ENCODE measurements at places on chromosomes 2 and 18.

DNA sequence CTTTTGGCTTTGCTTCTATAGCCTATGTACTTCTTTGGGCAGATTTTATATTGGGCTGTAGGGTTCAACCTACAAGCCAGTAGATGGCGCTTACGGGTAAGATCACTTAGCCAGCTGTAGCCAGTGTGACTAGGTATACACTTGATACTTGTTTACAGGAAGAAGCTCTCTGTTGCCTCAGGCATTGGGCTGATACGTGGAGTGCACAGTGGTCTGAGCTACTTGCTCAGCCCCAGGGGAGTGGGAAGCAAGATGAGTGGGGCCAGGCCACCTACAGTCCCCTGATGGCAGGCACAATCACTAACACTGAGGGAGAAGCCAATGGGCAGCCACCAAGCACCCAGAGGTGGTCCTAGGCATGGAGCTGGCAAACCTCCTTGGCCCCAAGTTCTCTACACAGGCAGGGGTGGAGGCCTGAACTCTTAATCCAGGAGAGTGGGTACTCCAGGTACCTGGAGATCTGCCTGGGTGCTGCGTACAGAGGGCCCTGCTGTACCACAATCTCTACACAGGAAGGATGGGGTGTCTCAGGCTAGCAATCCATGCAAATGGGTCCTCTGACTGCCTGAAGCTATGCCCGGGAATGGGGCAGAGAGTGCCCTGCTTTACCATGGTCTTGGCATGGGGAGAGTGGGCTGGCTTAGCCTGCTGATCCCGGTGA lies 122.2 kb downstream of the NCOA1 start:
- DNase-seq: no peak

GRCh38 chr18:58501066-58501896 lies 127.6 kb downstream of the ALPK2 start:
- no peak for DNase-seq

DNA sequence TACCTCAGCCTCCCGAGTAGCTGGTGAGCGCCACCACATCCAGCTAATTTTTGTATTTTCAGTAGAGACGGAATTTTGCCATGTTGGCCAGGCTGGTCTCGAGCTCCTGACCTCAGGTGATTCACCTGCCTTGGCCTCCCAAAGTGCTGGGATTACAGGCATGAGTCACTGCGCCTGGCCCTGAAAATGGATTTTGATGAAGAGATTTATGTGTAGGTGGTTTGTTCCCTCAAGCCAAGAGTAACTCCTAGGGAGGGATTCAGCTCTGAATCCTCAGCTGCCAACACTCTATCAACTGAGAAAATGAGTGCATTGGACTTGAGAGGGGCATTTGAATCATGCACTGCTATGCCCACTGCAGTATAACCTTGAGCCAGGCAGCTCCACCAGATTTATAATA lies 17.5 kb upstream of the LIPG start:
- no peak for DNase-seq

- DNase-seq: no peak
Observed at GRCh38 chr2:165989851-165990250, 36.3 kb upstream of the TTC21B start.

DNA sequence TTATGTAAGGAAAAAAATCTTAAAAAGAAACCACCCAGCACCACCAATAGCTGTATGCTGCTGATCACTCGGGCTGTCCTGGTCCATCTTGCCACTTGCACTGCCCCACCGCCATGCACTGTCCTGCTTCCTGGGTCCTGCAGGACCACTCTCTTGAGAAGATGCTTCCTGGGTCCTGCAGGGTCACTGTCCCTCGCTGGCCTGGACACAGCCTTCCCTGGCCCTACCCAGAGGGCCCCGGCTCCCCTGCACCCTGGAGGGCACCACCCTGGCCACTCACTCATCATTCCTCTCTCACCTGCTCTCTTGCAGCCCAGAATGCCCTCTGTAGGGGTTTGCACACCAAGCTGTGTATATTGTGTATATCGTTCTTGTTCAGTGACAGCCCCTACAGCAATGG lies 2.4 kb upstream of the OTOS start:
- DNase-seq: no peak

GRCh38 chr2:110637093-110637492 lies 40.8 kb downstream of the BUB1 start:
- DNase-seq: no peak

DNA sequence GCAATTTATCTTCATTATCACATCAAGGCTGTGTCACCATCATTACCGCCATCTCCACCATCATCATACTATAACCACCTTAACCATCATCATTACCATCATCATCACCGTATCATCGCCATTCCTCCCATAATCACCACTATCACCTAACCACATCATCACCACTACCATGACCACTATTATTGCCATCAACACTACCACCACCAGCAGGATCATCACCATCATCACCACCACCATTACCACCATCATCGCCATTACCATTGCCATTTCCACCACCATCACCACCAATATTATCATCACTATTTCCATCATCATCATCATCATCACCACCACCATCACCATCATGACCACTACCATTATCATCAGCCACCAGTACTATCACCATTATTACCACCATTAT lies 314.4 kb downstream of the CYP26B1 start:
- DNase-seq: no peak

DNA sequence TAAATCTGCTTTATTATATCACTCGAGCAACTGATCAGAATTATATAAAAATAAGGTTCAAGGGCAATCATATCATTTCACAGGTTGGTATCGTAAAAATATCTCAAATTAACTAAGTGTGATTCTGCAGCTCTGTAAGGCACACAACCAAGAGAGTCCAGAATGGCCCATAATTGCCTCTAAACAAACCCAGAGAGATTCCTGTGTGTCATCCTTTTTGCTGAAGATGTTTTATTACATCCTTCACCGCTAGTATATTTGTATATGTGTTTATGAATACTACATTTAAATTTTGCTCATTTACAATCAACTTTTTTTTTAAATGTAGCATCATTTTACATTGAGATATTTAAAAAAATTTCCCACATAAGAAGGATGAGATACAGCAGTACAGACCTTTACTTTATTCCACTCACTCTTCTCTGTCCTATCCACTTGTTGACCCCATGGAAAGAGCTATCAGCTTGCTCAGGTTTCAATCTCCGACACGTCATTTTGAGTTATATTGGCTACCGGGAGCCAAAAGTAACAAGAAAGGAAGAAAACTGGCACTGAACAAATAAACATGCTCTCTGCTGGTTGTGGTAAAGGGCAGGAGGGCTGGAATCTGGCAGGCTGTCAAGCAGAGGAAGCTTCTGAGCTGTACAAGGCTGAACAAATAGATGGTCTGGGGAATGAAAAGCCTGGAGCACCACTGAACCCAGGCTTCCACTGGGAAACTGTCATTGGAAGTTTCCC lies 23.1 kb downstream of the PLA2R1 start:
- DNase-seq: no peak

GRCh38 chr2:167749016-167749415 lies 498.4 kb downstream of the STK39 start:
- DNase-seq: no peak

- no peak for DNase-seq
Observed at GRCh38 chr2:72931280-72931910, 14.1 kb downstream of the EMX1 start.
